ENCODE measurements at places on chromosomes 1 and 21. TPM values are rescaled to one million over a fixed set of nuclear protein-coding genes. Genes with fewer than 3 reads are reported as not detected.

ARPC5 gene
- total RNA-seq: 102 TPM

DNA sequence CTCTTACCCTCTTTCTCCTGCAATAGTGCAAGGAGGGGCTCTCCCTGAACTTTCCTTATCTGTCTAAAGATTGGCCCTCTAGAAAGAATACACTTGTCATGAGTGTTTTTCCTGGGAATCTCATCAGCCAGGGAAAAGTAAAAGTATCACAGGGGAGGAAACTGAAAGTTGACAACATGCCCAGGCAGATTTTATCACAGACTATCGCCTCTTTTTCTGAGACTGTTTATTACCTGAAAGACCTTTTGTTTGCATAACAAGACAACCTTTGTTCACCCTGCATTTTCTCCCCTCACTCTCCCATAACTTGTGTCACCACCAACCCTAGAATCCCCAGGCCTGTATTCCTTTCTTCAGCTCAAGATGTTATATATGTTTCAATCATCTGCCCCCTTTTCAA lies 794.7 kb upstream of the ADAMTS5 start:
- DNase-seq: no peak

PADI3 gene
- total RNA-seq: not detected

DNA sequence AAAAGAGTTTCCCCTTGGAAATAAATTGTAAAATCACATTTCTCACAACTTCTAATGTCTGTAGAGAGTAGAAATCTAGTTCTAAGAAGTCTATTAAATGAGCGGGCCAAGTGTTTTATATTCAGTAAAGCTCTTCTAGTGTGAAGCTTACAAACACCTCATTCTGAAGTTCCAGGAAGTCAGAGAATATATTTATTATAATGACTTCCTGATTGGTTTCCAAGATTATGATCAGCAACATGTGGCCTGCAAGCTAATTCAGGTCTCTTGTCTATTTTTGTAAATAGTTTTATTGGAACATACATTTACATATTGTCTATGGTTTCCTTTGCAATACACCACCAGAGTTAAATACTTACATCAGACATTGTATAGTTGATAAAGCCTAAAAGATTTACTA lies 603.9 kb downstream of the AMY1C start:
- DNase-seq: no peak

- DNase-seq: no peak
Observed at GRCh38 chr21:38495696-38496095, 2.6 kb downstream of the ERG start.

CLDN8 gene
- total RNA-seq: not detected

- no peak for DNase-seq
Observed at GRCh38 chr1:203340112-203340790, 10.7 kb downstream of the FMOD start.

GRCh38 chr1:105533996-105534395 lies 1522.5 kb upstream of the PRMT6 start:
- no peak for DNase-seq

GRCh38 chr1:24535021-24535424 lies 20.9 kb upstream of the NCMAP start:
- no peak for DNase-seq

- DNase-seq: no peak
Observed at GRCh38 chr1:244406337-244406736, 45.4 kb downstream of the ADSS2 start.

CRP gene
- total RNA-seq: not detected

- DNase-seq: no peak
Observed at GRCh38 chr21:25501996-25502665, 105.2 kb downstream of the MRPL39 start.

DNA sequence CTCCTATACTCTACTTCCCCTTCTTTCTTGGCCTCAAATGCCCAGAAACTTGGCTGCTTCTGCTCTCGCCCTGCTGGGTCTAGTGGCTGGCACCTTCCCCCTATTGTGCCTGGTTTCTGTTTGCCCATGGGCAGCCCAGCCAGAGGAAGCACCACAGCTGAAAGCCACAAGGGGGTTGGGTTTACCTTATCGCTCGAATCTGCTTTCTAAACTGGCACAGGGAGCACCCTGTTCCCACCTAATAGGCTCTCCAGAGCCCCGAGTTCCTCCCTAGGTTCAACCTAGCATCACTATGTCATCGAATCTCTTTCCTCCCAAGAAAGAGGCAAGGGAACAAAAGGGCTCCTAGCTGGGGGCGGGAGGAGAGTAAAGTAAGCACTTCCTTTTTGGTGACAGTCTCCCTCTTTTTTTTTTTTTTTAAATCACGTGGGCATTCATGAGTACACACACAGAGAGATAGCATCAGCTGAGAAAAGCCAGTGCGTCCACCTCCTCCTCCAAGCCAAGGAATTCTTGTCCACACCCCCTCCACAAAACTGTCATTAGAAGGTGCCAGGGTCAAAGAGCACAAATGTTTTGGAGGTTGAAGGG lies 72.8 kb downstream of the PLEKHA6 start:
- no peak for DNase-seq

DPYD gene
- total RNA-seq: 44.2 TPM

HHAT gene
- 4.5 TPM for total RNA-seq

GRCh38 chr1:152565115-152565514 lies 1.5 kb downstream of the LCE3E start:
- no peak for DNase-seq

DNA sequence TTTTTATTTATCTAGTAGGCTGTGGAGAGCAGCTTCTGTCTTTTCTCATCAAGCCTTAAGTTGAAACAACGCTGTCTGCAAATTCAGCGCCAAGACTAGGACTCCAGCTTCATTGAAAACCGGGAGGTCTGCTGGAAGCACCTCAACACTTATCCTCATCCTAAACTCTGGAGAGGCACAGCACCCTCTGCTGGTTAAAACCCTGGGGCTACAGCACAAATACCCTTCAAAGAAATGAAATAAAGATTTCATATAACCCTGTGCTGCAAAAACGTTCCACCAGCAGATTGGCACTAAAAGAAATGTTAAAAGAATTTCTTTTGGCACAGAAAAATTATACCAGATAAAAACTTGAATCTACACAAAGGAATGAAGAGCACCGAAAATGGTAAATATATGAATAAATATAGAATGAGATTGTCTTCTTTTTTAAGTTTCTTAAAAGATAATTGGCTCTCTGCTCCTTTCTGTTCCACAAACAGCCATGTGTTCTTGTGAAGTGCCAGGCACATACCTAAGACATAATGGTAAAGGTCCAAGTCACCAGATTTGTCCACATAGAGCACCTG lies 227.7 kb upstream of the SAMSN1 start:
- DNase-seq: no peak

GRCh38 chr1:108815566-108815965 lies 41.3 kb downstream of the AKNAD1 start:
- DNase-seq: no peak

GRCh38 chr1:39996396-39997004 lies 41.6 kb downstream of the MFSD2A start:
- no peak for DNase-seq

DNA sequence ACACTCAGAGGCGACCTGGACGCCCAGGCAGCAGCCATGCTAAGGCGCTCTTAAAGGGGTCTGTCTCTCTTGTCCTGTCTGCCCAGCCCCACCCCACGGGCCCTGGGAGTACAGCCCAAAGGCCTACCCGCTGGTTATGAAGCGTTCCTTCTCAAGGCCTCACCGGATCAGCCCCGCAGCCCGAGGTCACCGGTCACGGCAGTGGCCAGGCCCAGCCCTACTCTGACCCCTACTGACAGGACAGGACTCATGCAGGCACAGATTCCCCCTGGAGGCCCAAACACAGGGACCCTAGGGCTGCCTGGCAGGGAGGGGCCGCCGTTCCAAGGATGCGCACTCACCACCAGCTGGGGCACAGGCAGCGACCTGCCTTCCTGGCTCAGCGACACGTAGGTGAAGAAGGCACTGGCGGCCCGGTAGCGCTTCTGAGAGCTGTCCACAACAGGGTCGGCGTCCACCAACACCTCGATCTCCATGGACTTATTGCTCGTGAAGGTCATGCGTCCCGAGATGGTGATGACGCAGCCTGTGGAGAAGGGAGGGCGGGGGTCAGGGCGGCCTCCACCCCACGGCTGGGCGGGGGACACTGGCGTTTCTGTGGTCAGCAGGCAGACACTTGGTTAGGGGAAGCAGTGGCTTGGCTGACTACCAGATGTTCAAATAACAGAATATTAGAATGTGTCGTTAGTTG lies 20.0 kb upstream of the GPR153 start:
- DNase-seq: no peak

KRTAP10-10 gene
- total RNA-seq: not detected

GRCh38 chr1:86289161-86289560 lies 107.0 kb downstream of the ODF2L start:
- no peak for DNase-seq

OR2T2 gene
- not detected for total RNA-seq

DNA sequence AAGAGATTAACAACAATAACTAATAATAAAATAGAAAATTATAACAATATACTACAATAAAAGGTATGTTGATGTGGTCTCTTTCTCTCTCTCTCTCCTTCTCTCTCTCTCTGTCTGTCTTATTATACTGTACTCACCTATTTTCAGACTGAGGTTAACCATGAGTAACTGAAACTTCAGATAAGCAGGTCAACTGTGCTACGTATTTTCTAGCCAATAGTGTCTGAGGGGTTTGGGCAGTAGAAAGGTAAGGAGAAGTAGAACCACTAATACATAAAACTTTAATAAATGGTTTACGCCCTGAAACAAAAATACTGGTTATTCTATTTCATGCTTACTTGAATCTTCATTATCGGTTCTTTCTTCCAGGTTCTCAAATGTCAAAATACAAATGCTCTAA lies 71.0 kb upstream of the LRRC53 start:
- DNase-seq: no peak

COL8A2 gene
- total RNA-seq: 41.6 TPM

SPRR2B gene
- total RNA-seq: not detected

GRCh38 chr1:15344380-15344779 lies 65.3 kb upstream of the EFHD2 start:
- DNase-seq: no peak

- DNase-seq: no peak
Observed at GRCh38 chr1:18764362-18764761, 95.1 kb downstream of the TAS1R2 start.

GRCh38 chr1:75908717-75909152 lies 23.5 kb downstream of the ASB17 start:
- no peak for DNase-seq

DEPDC1 gene
- not detected for total RNA-seq

GRCh38 chr1:204431310-204432184 lies 19.9 kb upstream of the PPP1R15B start:
- DNase-seq: peak; percentile 53

CACHD1 gene
- 5.3 TPM for total RNA-seq
